ENCODE measurements at places on chromosomes 7 and 10.

DNA sequence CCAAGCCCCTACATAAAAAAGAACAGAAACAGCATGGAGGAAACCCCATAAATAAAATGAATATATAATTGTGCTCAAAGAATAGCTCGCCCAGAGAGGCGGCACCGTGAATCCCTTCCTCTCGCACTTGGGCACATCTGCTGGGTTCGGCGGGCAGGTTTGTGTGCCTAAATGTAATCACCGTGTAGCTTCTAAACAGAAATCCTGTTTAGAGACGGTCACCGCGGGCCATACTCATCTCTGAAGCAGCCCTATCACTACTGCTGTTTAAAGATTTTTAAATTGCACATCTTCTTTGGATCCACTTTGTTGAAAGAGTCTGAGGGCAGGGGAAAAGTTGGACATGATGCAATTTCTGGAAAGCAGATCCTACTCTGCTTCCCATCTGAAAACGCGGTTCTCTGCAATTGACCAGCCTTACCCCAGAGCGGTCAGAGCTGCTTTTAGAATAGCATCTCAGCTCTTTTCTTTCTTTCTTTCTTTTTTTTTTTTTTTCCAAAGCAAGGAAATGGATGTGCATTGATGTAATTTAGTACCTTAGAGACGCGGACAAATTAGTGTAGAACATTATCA is 6.4 kb downstream of the DRGX start:
- no peak for DNase-seq

DNA sequence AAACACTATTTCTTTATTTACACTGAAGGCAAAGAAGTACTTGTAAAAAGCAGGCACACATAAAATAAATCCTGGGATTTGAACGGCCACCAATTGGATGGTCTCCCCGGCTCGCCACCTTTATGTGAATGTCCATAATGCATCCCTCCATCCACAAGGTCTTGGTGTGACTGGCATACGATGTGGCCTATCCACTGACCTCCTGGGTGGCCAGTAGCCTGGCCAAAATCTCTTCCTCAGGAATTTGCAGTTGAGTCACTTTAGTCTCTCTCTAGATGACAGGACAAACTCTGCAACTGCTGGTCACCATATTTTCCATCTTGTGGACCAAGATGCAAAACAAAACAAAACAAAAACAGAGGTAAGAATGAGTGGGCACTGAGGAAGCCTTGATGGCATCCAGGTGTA is 39.1 kb downstream of the CDK1 start:
- DNase-seq = no peak

- peak; percentile 23 for DNase-seq
Observed at GRCh38 chr7:106029941-106030340, 66.9 kb downstream of the CDHR3 start.

- DNase-seq = no peak
Observed at GRCh38 chr7:22596763-22597400, 96.9 kb upstream of the STEAP1B start.

DNA sequence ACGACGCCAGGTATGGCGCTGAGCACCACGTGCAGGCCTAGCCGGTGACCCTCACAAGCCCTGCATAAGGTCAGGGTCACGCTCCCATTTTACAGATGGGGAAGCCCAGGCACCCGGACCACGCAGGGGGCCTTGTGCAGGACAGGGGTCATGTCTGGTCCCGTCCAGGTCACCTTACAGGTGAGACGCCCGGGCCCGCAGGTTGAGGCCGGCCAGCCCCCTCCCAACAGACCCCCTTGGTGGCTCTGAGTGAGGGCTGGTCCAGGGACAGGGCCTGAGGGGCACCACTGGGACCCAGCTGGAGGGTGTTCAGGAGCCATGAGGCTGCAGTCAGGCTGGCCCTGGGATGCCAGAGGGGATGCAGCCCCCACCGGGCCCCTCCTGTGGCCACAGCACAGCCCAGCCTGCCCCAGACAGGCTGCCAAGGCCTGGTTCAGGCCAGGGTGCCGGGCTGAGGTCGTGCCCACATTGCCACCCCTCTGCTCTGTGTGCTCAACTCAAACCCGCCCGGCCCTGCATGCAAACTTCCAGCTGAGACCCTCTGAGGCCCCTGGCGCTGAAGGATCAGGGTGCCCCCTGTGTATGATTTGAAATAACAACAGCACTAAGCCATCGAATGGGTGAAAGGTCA is 69.0 kb downstream of the PWWP2B start:
- no peak for DNase-seq

GRCh38 chr10:110355141-110355831 is 50.6 kb upstream of the SMNDC1 start:
- no peak for DNase-seq

DNA sequence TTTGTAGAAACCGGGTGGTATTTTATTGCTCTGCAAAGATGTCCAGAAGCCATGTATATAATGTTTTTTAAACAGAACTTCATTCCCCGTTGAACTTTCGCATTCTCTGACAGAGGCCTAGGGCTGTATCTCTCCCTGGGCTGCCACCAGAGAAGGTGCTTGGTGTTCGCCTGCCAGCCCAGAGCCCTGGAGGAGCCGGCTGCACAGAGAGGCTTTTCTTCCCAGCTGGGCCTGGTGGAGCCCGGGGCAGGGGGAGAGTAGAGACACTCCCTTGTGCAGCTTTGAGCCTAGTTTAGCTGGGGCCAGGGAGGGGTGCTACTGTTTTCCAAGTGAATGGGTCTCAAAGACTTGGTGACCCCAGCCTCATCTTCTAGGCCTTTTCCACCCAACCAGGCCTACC is 13.6 kb upstream of the TRIM8 start:
- DNase-seq = no peak

GRCh38 chr7:151381098-151381347 is 28.8 kb downstream of the WDR86 start:
- DNase-seq = no peak

- DNase-seq = no peak
Observed at GRCh38 chr7:68821846-68822245, 776.4 kb upstream of the AUTS2 start.

DNA sequence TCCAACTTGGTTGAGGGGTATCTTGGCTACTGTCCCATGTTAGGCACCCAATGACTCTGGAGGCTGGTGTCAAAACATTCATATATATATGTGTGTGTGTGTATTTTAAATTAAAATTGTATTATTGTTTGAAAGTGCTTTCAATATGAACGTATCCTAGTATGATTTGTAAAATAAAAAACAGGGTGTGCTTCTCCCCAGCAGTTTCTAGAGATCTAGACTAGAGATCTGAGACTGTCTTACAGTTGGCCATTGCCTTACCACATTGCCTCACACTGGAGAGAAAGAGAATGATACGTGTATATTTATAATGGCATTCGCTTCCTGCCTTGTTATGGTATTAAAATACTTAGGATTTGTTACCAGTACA is 1.2 kb downstream of the BAG3 start:
- no peak for DNase-seq

- no peak for DNase-seq
Observed at GRCh38 chr10:67141300-67141699, 215.5 kb downstream of the LRRTM3 start.

GRCh38 chr7:129218514-129219062 is 6.2 kb upstream of the AHCYL2 start:
- DNase-seq = peak; percentile 82

DNA sequence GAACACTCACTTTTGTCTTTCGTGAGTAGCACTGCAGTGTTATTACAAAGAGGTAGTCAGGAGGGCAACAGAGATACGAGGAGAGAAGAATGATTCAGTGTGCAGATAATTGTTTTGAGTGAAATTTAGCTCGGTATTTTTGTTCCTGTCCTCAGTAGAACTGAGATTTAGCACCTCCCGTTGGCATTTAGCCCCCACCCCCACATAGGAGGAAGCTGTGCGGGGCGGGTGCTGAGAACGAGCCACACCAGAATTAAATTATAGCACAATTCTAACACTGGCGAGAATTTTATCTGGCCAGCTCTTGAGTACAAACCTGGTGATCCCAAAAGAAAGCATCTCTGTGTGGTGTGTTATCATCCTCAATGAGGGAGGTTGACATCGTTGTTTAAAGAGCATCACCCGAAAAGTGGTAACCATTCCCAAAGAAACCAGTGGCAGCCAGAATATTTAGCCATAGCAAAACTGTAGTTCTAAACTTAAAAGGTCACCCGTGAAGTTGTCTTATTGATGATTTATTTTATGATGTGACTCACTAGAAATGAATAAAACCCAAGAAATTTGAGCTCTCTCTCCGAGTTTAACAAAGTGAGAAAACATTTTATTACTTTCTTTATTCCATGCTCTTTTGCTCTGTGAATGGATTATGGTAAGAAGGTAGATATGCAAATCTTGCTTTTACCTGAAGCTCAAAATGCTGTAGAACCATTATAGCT is 612.2 kb downstream of the SUGCT start:
- no peak for DNase-seq

- no peak for DNase-seq
Observed at GRCh38 chr7:84195295-84196060, 889 bp upstream of the SEMA3A start.

DNA sequence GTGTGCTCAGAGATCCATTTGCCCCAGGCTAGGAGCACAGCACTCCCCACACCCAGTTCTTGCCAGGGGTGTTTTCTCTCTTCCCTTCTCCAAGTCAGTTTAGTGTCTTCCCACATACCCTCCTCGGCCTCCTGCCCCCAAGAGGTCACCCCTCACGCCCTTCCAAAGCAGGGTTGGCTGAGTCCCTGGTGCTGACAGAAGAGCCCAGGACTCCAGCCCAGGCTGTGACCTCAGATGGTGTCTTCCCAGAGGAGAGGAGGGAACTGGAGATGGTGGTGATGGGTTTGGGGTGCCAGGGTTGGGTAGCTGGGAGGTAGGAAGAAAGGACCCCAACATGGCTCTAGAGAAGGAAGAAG is 19.8 kb downstream of the ZNF775 start:
- no peak for DNase-seq

- DNase-seq = no peak
Observed at GRCh38 chr7:24827589-24827988, 70.3 kb upstream of the GSDME start.

DNA sequence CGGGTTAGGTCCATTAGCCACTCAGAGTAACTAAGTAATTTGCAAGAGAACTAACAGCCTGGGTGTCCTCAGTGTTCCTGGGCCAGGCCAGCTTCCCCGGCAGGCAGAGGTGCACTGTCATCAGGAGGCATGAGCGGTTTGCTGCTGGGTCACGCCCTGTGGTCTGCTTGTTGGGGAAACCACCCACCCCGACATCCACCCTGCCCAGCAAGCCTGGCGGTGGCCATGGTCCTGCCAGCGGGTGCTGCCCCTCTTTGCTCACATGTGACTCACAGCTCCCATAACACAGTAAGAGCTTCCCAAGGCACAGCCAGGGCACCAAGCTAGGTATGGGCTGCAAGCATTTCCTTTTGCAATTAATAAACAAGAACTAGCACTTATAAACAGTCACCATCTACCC is 75.9 kb downstream of the RGS10 start:
- no peak for DNase-seq

GRCh38 chr10:63699785-63700613 is 178.8 kb downstream of the REEP3 start:
- DNase-seq = no peak

DNA sequence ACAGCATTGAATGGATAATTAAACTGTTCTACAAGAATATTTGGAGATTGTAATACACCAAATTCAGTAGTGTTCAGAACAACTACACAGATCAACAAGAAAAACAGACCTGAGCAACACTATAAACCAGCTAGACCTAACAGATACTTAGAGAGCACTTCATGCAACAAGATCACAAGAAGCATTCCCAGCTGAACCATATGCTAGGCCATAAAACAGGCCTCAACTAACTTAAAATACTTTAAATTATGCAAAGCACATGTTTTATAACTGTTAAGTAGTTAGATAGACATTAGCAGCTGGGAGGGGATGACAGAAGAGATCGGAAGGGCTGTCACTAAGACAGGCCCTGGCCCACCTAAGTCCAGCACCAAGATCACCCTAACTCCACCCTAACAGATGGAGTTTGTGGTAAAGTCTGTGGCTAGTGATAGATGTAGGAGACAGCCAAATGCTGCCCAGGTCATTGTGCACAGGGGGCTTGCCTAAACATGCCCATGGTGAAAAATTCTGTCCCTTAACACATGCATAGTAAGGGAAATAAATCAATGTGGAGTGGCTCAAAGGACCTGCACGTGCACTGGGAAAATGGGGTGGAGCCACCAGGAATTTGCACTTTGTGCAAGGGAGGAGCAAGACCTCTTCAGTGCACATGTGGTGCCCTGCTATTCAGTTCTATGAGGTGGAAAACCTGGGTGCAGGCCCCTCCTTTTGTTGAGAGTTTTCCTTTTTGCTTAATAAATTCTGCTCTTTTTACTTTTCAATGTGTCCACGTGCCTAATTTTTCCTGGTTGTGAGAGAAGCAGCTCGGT is 567.8 kb upstream of the NRG3 start:
- no peak for DNase-seq

DNA sequence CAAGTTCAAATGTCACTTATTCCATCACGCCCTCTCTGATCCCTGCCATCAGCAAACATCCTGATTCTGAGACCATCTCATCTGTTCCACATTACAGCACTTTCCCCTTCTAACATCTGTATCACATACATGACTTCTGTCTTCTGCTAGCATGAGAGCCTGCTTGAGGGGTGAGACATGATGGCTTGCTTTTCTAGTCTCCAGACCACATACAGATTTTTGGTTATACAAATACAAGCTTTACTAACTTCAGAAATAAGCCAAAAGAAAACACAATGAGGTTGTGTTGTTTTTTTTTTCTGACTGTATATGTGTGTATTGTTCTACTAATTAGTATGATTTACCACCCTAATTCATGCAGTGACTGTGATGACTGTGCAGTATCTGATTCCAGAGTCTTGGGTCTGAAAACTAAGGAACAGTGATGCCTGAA is 34.3 kb downstream of the NAPEPLD start:
- no peak for DNase-seq

DNA sequence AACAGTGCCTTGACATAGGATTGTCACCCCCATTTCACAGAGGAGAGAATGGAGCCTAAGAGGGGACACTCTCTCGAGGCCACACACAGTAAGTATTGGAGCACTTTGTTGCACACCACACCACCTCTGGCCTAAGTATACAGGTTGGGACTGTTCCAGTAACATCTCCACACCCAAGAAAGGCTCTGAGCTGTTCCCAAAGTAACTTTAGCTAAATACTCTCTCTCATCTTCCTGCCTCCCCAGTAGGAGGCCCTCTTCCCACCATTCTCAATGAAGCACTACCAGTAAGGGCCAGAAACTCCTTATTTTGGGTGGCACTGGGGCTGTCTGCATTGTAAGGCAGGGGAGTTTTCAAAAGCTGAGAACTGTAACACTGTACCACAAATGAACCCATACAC is 189.5 kb downstream of the ZNF438 start:
- peak; percentile 28 for DNase-seq

GRCh38 chr10:96622013-96622787 is 35.4 kb upstream of the TM9SF3 start:
- DNase-seq = no peak

GRCh38 chr7:102286237-102287110 is at the start of gene SH2B2:
TSS of gene SH2B2 (plus strand) at chr7:102286868. CDS start at chr7:102300551, 13,683 bp downstream.
- DNase-seq = peak; percentile 87

GRCh38 chr10:127694580-127695193 is 42.3 kb upstream of the FOXI2 start:
- DNase-seq = peak; percentile 84

DNA sequence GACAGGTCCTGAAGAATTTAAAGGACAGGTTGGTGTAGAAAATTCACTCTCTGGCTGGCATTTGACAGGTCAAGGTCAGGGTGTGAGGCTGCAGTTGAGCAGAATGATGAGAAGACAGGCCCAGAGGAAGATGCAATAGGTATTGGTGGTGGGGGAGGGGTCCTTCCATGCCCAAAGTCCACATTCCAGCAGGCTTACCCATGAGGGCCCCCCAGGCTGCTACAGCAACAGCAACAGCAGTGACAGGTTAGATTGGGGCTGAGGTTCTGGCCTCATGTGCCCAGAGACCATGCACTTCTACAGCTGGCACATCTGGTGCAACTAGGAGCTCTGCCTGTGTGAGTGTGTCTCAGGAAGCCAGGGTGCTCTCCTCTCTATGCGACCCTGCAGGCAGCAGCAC is 223.5 kb upstream of the GHITM start:
- DNase-seq = no peak
